ENCODE measurements at places on chromosomes 5 and 9. TPM values are rescaled to one million over a fixed set of nuclear protein-coding genes. Genes with fewer than 3 reads are reported as not detected.

GRCh38 chr5:17315710-17316221 is 98.3 kb downstream of the BASP1 start:
- DNase-seq = no peak

GRCh38 chr5:74957906-74958305 is 91.7 kb upstream of the FAM169A start:
- DNase-seq = no peak

GRCh38 chr9:121359351-121360294 is 10.4 kb downstream of the STOM start:
- no peak for DNase-seq

GRCh38 chr5:95780597-95780996 is 41.9 kb downstream of the GLRX start:
- no peak for DNase-seq

DNA sequence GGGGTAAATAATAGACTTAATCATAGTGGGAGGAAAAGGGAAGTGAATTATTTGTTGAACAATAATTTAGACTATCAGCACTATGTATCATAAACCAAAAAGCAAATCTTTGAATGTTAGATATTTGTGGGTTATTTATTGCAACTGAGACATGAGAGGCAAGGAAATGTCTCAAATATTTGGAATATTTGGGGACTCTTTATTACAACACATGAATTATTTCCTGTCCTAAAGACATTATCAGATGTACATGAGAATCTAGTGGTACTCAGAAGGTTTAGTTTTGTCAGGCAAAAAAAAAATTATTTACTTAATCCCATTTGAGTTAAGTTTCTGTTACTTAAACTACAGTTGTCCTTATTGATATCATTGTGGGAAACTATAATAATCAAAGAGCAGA is 91.1 kb downstream of the TLR4 start:
- DNase-seq = no peak

DNA sequence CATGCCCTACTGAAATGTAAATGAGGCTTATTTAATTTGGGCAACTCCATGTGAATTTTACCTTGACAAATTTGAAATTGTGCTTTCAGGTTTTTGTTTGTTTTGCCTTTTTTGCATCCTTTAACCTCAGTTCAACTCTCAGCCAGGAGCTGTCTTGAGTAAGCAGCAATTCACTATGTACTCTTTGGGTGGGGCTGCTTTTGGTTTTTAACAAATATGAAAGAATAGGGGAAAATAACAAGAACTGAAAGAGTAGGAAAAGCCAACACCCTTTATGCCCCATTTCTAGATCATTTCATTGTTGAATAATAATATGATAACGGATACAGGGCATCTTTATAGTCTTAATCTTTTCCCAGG is 192.0 kb downstream of the ARHGAP26 start:
- no peak for DNase-seq

GRCh38 chr5:131364507-131365050 is 100.7 kb downstream of the CDC42SE2 start:
- DNase-seq = no peak

DNA sequence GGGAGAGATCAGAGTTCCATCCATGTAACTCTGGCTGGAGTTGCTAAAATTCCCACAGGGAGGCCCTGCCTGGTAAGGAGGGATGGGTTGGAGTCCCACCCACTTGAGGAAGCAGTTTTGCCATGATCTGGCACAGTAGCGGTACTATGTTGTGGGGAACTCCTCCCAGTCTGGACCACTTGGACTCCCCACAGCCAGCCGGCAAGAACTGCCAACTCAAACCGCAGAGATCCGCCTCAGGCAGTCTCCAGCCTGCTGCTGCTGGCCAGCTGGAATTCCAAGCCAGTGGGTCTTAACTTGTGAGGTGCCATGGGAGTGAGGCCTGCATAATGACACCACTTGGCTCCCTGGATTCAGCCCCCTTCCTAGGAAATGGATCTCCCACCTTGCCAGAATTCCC is 151.9 kb downstream of the NDUFS4 start:
- no peak for DNase-seq

GRCh38 chr5:9399094-9399493 is 146.8 kb downstream of the SEMA5A start:
- DNase-seq = no peak

GRCh38 chr5:72206994-72207393 is 99.7 kb downstream of the MAP1B start:
- DNase-seq = no peak

GRCh38 chr5:73818357-73818756 is 192.4 kb downstream of the ARHGEF28 start:
- no peak for DNase-seq

DNA sequence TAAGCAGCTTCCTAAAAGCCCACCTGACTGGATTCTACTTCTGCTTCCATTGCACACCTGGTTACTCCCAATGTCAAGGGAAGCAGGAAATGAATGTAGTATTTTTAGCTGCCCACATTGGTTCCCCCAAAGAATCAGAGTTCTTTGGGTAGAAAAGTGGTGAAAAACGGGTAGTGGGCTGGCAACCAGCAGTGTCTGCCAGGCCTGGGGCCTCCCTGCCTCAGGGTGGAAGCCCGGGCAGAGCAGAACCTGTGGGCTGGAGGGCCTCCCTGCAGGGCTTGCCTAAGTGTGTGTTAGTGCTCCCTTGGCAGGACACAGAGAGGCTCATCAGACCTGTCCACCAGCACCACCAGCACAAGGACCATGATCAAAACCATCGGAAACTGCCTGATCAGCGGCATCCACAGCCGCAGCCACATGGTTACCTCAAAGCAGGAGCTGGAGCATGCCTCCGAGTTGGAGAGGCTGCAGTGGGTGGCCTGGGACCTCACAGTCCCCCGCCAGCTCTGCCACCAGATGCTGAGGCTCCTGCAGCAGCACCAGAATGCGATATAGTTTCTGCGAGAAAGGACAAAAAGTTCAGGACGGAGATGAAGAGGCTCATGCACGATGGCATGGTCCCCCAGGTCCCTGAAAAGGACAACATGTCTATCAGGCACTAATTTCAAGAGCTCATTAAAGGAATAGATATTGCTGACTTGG is 72.2 kb downstream of the PTPDC1 start:
- DNase-seq = no peak

GRCh38 chr5:125117566-125117965 is 371.1 kb upstream of the ZNF608 start:
- DNase-seq = no peak

DNA sequence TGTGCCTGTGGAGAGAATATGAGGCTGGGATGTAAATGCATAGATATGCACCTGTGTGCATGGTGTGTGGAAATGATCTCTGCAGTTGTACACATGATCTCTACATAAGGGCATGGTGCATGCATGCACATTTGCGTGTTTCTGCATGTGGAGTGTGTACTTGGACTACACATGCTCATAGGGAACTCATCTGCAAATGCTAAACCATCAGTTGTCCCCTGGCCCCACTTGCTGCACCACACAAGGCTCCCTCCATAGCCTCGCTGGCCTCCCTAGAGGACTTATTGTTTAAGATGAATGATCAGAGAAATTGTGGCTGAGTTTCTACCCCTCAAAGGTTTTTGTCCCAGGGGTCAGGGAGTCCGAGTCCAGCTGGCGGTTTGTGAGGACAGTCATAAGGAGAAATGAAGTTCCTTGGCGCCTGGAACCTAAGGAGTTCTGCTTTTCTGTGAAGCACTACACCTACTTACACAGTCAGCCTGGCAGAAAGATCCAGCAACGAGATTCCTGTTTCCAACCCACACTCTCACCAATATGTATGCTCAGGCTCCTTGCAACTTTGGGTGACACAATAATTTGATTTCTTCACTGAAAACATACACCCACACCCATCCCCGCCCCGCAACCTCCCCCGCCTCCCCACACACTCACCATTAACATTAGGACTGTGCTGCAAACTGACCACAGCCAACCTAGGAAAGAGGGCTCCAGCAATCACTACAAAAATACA is 79.9 kb upstream of the CPEB4 start:
- no peak for DNase-seq

- peak; percentile 92 for DNase-seq
Observed at GRCh38 chr9:91424403-91425176, 958 bp upstream of the NFIL3 start.

DNA sequence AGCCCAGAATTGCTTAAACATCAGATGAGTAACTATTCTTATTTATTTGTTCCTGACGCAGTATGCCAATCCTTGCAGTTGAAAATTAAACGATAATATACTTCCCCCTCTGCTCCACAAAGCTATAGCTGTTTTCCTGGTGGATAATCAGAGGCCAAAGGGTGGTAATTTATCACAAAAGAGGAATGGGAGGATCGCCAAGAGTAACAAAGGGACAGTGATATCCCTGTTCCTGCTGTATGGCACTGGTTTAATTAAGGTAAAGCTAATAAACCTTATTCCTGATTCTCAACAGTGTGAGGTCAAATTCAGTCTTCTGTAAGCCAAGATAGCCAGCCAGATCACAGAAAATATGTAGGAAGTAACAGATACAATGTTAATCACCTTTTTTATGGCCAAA is 33.4 kb upstream of the PTGER4 start:
- DNase-seq = no peak

- peak; percentile 79 for DNase-seq
Observed at GRCh38 chr9:16726718-16727451, 143.6 kb downstream of the BNC2 start.

- no peak for DNase-seq
Observed at GRCh38 chr9:8621416-8621815, 821.8 kb upstream of the DMAC1 start.

- no peak for DNase-seq
Observed at GRCh38 chr5:147348046-147348445, 113.2 kb downstream of the STK32A start.

DNA sequence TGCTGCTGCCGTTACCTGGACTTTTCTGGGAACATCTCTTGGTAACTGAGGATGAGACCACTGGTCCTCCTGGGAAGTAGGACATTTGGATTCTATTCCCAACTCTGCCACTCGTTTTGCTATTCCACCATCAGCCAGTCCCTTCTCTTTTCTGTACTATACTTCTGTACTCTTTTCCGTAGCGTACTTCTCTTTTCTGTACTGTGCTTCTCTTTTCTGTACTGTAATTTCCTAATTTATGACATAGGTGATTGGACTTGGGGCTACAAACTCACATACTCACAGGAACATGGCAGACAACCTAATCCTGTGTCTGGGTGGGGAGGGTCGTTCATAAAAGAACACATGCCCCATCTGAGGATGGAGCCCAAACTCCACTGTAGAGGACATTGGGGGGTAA is 335.3 kb upstream of the PANK3 start:
- no peak for DNase-seq

DNA sequence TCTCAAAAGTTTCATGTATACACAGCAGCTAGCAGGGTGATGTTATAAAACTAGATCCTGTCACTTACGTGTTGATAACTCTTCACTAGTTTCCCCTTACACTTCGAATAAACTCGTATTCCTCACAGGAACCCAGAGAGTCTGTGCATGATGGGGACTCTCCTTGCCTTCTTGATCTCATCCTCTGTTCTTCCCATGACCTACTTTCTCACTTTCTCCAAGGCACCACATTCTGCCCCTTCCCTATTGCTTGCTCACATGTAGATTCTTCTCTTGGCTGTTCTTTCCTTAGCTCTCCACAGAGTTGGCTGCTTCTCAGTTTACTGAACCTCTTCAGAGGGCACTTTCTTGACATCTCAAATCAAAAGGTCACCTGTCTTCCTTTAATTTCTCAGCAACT is 1.2 kb upstream of the AOPEP start:
- DNase-seq = no peak

DNA sequence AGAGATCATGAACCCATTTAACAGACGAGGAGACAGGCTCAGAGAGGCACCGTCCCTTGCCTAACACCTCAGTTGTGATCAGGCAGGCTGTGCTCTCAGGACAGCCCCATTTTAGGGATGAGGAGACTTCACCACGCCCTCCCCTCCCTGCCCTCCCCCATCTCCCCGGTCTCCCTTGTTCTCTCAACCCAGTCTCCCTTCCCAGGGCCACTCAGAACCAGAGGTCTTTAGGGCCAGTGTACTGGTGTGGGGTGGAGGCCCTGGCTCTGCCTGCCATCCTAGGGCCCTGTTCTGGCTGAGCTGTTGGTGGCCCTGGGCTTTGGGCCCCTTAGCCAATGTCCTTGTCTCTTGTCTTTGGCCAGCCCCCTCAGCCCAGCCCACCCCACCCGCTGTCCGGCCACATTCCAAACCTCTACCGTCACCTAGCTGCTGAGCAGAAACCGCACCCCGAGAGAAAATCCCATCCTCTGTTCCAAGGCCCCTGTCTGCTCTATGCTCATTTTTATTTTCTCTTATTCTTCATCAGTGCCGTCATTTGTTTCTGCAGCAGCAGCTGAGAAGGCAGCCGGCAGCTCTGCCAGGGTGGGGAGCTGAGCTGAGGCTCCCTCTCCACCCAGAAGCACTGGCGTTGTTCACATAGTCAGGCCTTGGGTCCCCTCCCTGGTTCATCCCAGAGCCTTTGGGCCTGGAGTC is 33.9 kb downstream of the OLFML2A start:
- DNase-seq = no peak

DNA sequence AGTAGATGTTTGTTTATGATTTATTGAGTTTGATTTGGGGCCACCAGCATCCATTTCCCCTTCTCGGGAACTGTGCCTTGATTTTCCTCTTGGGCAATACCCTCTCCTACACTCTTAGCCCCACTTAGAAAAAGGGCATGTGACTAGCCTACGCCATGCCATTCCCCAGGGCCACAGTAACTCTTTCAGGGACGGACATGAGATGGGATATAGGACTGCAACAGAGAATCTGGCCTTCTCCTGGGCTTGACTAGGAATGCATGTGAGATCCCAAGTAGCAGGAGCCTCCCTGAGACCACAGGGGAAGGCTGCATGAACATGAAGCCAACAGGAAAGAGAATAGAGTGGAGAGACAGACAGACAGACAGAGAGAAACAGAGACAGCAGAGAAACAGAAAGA is 30.7 kb upstream of the SPARC start:
- no peak for DNase-seq

DNA sequence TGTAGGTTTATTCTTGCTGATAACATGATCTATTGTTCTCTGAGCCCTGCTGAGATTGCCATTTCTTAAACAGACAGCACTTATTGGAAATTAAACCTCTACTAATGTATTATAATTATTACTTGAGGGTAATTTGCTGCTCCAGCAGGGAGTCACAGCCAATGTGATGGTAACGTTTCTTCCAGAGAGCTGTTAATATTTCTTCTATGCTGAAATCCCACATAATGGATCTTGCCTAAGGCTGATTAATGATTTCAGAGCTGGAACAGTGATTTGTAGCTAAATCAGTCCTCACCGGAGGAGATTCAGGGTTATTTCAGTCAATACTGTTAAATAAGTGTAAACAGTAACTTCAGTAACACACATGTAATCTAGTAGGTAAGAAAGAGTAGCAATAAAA is 170.1 kb downstream of the CDH12 start:
- DNase-seq = no peak

GRCh38 chr9:137055385-137056364 is 1.8 kb upstream of the ENTPD2 start:
- peak; percentile 73 for DNase-seq

GRCh38 chr9:124357721-124358361 is 57.4 kb downstream of the PSMB7 start:
- DNase-seq = no peak

Gene C5orf52
- total RNA-seq = not detected

Gene PDE6A
- total RNA-seq = not detected

Gene PCDHB12
- 1.7 TPM for total RNA-seq

Gene F12
- 0.80 TPM for total RNA-seq

Gene TLE1
- 17.9 TPM for total RNA-seq

Gene PTTG1
- total RNA-seq = 9.1 TPM

Gene INSL6
- not detected for total RNA-seq

Gene SH3TC2
- 0.92 TPM for total RNA-seq

Gene ADCY2
- 0.59 TPM for total RNA-seq

Gene FOXD4L6
- not detected for total RNA-seq

Gene TMC1
- total RNA-seq = not detected

Gene CRHBP
- 0.53 TPM for total RNA-seq

Gene C9orf50
- total RNA-seq = not detected

Gene FCN2
- total RNA-seq = not detected

Gene COL5A1
- total RNA-seq = 29.0 TPM

Gene TAF7
- total RNA-seq = 65.0 TPM

Gene STKLD1
- total RNA-seq = 1.6 TPM
